ENCODE measurements at places on chromosomes 3 and 15.

DNA sequence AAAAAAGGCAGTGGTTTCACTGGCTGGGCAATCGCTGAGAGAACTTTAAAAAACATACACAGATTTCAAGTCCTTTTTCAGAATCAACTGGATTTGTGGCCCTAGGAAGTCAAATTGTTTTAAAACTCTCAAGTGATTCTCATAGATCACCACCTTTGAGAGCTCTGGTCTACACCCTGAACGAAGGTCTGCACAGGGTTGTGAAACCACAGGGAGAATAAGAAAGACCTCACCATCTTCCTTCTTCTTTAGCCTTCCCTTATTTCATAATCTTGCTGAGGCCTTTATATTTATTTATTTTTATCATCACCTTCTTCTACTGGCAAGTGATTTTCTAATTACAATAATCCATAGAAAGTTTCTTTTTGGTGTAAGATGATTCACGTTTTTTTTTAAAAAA lies 58.1 kb downstream of the FOXP1 start:
- no peak for DNase-seq

- no peak for DNase-seq
Measured at GRCh38 chr3:194310060-194310835, 40.9 kb downstream of the CPN2 start.

DNA sequence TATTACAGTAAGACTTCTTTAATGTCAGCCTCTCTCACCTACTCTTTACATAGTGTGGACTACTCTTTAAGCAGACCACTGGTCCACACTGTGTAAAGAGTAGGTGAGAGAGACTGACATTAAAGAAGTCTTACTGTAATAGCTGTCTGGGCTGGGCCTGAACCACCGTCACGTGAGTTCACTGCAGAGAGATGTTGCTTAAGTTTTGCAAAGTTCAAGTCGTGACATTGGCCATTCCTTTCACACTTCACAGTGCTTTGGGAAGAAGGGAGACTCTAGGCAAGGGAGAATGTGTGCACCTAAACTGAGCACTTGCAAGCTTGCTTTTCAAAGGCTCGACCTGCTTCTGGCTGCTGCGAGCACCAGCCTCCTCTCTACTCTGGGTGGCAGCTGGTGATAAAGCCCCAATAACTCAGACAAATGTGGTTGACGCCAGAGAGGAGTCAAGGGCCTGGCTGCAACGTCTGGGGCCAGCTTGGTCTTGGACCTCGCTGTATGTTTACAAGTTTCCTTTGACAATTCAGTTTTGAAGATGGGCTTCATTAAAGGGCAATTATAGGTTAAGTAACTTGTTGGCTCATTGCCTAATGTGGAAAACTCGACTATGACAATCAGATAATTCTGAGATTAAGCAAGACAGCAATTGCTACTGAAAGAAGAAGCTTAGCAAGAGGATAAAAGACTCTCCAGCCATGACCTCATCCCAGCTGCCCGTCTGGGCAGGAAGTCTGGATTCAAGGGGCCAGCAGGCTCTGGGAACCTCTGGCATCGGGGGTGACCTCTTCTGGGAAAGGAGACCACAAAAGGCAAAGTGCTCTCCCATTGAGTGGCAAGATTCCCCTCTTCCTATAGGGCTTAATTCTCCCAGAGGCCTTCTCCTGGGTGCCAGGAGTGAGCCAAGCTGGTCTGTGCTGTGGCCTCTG lies 242.1 kb upstream of the TLE3 start:
- no peak for DNase-seq

DNA sequence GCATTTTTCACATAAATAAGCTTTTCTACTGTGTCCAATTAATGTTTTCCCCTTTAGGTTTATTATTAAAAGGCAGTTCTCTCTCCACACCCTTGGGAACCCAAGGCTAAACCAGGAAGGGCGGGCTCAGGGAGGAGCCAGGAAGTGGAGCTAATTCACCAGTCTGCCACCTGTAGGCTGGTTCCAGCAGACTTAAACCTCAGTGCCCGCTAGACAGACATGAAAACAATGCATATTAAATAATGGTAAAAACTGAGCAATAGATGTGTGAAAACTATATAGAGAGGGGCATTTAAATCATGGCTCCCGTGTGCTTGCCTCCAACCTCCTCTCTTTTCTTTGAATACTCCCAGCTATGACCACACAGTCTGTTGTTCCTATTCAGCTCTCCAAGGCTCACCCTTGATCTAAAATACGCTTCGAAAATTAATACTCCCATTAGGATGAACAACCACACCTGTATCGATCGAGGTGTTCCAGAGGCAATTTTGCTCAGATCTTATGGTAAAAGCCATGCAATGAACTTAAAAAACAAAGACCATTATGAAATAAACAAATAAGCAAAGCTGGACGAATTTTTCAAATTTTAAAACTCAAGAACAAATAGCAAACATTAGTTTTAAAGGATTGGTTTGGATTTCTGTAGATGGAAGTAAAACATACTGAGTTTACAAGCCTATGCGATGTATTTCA lies 253.3 kb downstream of the TJP1 start:
- DNase-seq = no peak

- DNase-seq = no peak
Measured at GRCh38 chr15:67782691-67782991, 42.7 kb upstream of the SKOR1 start.

DNA sequence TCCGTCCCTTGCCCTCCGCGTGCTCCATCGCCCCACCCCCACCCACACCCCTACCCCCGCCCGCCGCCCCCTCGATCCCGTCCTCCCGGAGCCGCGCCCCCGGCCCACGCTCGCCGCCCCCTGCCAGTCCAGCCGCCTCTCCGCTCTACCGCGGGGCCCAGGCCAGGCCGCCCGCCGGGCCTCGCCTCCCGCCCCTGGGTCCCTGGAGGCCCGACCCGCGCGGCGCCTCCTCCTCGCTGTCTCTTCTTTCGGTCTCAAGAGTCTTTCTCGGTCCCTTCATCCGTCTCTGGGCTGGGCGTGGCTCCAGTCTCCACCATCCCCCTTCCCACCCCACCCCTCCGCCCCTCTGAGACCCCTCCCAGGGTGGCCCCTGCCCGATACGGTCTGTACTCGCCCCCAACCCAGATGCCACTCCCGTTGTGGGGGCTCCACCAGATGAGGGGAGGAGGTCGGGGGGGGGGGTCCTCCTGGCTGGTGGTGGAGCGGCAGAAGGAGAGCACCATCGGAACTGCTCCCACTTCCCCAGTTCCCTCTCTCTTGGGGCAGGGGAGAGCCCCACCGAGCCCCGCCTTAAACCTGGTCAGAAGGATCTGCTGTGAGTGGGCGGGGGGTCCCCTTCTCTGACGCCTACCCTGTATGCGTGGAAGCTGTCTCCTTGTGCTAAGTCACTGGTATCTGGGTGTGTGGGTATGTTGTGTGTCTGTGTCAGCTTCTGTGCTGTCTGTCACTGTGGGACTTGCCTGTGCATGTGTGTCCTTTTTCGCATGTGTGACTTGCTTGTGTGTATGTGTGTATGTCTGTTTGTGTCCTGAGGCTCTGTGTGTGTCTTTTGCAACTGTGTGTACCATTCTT lies 1.0 kb downstream of the PRKCD start:
- DNase-seq = no peak
